Left kidney (tissue), 8 donors: ENCODE measurements at places on chromosomes 12 and 14. TPM values are rescaled to one million over a fixed set of nuclear protein-coding genes. Genes with fewer than 3 reads are reported as not detected.

Gene PSMA3
- 190 TPM for polyA plus RNA-seq

DNA sequence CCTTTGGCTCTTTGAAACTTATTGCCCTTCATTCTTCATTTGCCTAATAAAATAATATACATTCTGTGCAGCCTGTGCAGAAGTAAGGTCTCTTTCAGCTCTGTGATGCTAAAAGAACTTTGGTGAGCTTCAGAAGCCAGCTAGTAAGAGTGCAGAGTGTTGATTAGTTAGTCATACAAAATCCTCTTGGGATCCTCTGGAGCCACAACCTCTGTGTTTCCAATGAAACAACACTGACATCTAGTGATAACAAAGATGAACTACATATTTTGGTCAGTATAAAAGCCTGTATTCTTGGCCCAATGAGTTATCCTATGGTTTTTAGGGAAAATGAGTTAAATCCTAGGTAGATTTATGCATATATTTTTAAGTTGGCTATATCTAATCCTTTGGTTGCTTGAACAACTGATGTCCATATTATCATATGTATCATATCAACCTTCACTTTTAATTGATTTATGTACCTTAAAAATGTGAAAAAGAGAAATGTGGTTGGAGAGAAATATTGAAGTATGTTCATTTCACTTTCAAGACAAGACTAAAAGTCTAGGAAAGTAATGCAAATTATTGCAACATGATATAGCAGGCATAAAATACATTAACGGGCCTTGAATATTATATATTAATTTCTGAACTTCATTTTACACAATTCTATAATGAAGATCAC lies 158.4 kb downstream of the KLHL28 start:
- peak; percentile 60 for DNase-seq

Gene KRT74
- not detected for polyA plus RNA-seq

GRCh38 chr12:79360286-79360685 lies 330.5 kb downstream of the PAWR start:
- no peak for DNase-seq

DNA sequence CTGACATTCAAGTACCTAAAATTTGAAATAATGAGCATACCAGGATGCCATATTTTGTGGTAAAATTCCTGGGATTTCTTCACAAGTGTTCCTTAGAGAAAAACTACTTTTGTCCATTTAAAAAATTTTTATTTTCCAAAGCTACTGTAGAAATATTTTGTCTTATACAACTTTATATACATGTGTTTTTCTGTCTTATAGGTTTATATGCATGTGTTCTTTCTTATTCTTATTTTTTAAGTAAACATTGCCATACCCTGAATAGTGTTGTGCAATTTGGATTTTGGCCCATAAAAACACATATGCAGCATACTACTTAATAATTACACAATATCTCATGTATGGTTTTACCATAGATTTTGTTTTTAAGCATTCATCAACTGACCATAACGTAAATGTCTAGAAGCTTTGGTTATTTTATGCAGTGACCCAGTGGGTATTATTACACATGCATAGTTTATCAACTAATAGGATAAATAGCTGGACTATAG lies 1107.4 kb upstream of the SEL1L start:
- no peak for DNase-seq

Gene RPL10L
- not detected for polyA plus RNA-seq

Gene BATF
- not detected for polyA plus RNA-seq

DNA sequence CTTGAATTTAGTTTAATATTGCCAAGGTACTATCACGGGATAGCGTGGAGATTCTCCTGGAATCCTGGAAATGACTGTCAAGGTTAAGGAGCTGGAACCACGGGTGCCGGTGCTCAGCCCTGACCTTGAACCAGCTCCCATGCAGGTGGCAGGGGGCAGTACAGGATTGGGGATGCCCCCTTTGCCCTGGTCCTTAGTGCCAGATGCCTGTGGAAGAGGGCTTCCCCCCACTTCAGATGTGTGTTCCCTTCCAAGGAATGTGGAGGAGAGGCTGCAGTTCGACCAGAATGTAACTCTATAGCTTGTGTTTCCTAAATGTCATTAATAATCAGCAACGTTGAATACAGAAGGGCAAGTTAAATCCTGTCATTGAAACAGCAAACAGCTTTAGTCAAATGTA lies 258.9 kb downstream of the VRK1 start:
- no peak for DNase-seq

DNA sequence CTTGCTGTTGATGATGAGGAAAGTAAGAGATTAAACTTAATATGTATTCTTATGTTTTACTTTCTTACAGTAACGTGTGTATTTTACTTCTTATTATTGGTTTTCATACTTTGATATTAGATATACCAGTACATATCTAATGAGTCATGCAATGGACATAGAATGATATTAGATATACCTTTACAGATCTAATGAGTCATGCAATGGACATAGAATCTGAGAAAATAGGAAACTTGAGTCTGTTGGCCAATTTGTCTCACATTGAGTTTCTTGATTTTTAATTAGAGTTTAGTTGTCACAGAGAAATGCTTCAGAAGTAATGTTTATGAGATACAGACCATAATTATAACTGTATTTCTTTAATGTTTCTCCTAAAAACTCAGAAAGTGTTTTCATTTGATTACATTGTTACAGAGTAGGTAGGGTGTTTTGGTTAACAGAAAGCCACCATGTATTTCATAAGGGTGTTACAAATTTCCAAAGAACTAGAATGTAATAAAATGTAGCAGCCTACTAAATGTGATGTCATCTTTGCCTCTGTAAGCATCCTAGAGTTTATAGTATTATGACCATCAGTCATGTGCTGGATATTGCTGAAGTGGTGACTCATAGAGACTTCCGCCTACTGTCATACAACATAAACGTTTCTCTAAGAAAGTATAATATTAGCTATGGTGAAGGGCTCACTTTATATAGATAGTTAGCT lies 3.0 kb downstream of the GAS2L3 start:
- DNase-seq, result no peak

DNA sequence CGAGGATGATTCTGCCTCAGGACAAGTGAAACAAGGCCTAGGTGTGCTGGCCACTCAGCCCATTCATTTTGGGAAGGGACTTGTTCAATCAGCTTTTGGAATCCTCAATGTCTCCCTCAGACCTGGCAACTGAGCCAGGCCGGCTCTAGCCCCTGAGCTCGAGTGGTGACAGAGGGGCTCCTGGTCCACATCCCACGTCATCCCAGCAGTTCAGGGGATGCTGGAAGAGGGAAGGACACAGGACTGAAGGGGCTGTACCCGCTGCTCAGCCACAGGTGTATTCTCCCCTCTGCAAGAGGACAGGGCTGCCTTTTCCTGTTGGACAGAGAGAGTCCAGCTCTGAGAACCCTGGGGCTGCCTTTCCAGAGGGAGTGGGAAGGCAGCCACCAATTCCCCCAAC lies 244.6 kb upstream of the SFSWAP start:
- no peak for DNase-seq

Gene PIWIL1
- polyA plus RNA-seq, result 0.78 TPM

Gene FGD6
- polyA plus RNA-seq, result 13.9 TPM

Gene NANOG
- 0.35 TPM for polyA plus RNA-seq
